ENCODE measurements at places on chromosomes 2 and 18. TPM values are rescaled to one million over a fixed set of nuclear protein-coding genes. Genes with fewer than 3 reads are reported as not detected.

Gene CFAP210
- total RNA-seq: not detected

Gene CYP1B1
- 40.8 TPM for total RNA-seq

Gene ACMSD
- total RNA-seq: not detected

Gene POTEJ
- not detected for total RNA-seq

Gene SCYGR4
- total RNA-seq: not detected

Gene TXNDC2
- total RNA-seq: not detected

Gene VWC2L
- not detected for total RNA-seq

All from activated T-helper 17 cell treated with anti-CD3 and anti-CD28 coated beads, Interleukin-2, amount 50 U/mL, for 72 hours (primary cell).